ENCODE measurements at places on chromosomes 11 and 22.

DNA sequence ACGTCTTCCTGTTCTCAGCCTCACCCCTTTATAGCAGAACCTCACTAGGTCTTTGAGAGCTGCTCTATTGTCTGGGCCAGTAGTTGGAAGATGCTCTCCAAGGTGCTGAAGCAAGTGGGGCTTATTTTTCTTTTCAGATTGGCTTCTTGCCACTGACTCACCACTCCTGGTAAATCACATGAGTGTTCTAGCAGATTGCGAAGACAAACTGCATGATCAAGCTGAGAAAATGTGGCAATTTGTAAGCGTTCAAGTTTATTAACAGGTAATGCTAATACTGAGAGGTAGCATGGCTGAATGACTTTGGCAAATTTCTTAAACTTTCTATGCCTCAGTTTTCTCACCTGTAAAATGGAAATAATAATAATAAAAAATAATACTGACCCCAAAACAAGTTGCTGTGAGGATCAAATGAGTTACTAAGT, 59.2 kb downstream of the CACNG2 start:
- peak; percentile 55 for DNase-seq

- peak; percentile 20 for DNase-seq
Measured at GRCh38 chr11:122441666-122442035, 213.9 kb upstream of the UBASH3B start.

GRCh38 chr11:42526426-42526825, 785.4 kb upstream of the API5 start:
- no peak for DNase-seq

GRCh38 chr11:77072851-77073327, 6.1 kb downstream of the CAPN5 start:
- no peak for DNase-seq

- no peak for DNase-seq
Measured at GRCh38 chr22:44671742-44672141, 30.3 kb upstream of the PRR5 start.

GRCh38 chr11:119800619-119801018, 71.6 kb upstream of the NECTIN1 start:
- DNase-seq = no peak

DNA sequence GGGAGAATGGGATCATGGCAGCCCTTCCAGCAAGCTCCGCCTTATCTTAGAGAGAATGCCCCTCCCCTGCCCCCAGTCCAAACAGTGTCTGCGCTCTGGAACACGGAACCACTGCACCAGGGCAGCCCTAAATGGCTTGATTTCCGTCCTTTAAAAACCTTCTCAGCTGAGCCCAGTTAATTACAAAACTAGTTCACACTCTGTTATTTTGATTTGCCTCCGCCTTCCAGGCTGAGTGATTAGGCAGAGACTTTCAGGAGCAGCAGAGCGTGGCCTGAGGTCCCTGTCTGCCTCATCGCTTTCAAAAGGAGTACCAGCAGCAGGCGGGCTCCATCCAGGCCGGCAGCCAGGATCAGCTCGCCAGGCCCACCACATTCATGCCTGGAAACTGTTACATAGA, 313.0 kb downstream of the BRD1 start:
- DNase-seq = no peak
